ENCODE measurements at places on chromosomes 16 and 17.

- no peak for DNase-seq
Observed at GRCh38 chr16:82061861-82062525, 26.9 kb downstream of the HSD17B2 start.

- no peak for DNase-seq
Observed at GRCh38 chr17:49511810-49512209, 16.7 kb downstream of the NGFR start.

DNA sequence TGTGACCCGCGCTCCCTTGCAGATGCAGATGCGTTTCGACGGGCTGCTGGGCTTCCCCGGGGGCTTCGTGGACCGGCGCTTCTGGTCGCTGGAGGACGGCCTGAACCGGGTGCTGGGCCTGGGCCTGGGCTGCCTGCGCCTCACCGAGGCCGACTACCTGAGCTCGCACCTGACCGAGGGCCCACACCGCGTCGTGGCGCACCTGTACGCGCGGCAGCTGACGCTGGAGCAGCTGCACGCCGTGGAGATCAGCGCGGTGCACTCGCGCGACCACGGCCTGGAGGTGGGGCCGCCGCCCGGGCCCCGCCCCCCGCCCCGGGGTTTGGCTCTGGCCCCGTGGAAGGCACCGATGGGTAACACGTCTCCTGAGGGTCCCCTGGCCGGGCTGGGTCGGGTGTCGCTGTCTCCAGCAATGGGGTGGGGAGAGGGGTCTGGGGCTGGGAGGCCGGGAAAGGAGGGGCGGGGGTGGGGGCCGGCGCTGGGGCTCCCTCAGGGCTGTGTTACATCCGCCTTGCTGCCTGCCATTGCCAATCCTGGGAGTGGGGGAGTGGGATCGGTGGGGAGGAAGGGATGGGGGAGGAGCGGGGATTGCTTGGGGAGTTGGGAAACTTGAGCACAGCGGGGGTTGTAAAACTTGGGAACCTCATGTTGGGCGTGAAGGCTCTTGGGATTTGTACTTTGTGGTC, 737 bp downstream of the NUDT16L1 start:
- DNase-seq: no peak

DNA sequence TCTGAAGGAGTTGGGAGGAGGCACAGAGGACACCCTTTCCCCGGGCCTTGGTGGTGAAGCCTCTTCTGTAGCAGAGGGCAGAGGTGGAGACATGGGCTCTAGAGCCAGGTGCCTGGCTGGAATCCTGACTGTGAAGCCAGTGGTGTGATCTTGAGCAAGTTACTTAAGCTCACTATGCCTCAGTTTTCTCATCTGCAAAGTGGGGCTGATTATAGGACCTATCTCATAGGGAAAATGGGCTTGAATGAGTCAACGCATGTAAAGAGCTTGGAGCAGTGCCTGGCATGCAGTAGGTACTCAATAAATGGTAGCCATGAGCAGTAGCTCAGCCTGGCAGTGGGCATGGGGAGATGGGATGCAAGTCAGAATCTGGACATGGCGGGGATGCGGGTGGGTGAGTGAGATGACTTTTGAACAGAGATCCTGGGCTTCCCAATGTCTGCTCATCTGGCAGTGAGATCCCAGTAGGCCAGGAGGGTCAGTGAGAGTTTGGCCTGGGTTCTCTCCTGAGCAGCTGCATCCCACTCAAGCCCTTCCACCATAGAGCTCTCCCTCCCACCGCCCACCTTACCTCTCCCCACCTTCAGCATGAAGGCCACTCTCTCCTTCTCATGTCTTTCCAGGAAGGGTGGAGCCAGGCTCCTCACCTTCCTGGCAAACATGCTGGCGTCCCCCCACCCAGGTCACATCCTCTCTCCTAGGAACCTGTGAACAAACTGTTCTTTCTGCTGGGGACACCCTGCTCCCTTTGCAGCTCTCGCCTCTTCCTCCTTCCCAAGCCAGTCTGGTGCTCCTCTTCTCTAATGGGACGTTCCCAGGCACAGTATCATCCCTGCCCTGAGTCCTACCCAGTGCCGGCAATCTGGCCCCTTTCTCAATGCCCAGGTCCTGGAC, 13.1 kb upstream of the SP2 start:
- DNase-seq: no peak

- DNase-seq: no peak
Observed at GRCh38 chr16:6204945-6205344, 1107.3 kb upstream of the EEF2KMT start.

GRCh38 chr17:38750312-38751121, 2.0 kb upstream of the PSMB3 start:
- no peak for DNase-seq

DNA sequence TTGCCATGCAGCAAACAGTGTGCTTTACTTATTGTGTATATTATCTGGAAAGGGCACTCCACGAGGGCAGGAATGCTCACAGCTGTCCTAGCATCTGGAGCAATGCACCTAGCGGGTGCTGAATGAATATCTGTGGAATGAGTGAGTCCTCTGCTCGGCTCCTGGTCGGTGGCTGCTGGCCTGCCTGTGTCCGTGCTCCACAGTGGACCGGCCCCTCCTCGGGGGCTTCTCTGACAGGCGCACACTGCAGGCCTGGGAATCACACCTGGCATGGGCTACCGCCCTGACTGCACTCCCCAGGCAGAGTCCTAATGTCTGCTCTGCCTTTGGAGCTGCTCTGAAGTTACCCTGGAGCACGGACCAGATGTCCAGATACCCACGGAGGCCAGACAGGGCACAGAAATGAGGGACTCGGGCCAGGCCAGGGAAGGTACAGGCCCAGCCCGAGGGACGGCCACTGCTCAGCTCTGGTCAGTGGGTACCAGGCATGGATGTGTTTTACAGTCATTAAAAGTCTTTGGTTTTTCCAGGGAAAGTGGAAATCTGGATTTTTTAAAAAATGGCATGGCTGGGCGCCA, 21.1 kb upstream of the AKTIP start:
- no peak for DNase-seq

DNA sequence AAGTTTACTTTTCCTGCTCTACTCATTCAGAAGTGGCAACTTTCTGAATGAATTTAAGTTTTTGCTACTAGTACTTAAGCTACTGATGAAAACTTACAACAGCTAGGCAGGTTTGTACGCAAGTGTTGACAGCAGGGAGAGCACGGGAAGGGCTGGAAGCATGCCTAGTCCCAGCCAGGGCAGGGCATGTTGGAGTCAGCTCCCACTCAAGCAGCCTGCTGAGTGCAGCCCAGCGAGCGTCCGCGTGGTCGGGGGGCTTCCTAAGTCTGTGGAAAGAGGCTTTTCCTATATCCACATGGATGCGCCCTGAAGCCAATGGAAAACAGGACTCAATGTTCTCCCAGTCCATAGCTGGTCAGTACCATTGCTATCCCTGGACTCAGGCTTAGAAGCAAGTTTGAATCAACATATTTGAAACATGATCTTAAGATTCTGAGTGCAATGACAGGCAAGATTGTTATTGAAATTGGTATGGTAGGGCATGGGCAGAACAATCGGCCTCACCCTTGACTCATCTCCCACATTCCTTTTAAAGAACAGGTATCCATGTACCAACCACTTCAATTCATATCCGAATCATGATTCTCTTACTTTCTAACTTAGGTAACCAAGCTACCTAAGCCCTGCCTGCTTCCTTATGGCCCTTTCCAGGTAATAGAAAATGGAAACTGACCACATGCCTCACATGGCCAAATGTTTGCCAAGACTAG, 22.5 kb downstream of the CYB5D2 start:
- DNase-seq: no peak

DNA sequence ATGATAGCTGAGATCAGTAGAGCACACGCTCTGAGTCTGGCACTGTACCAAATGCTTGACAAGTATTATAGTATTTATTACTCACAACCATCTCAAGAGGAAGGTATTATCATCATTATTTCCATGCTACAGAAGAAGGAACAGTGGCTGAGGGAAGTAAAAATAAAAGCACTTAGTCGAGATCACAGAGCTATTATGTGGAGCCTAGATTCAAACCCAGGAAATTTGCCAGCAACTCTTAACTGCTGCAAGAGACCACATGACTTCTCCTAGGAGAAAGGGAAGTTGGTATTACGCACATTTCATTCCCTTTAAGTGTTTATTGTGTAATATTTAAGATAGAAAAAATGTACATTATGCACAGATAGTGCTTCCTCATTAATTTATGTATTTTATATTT, 1.0 kb upstream of the RHOT1 start:
- DNase-seq: no peak

- DNase-seq: no peak
Observed at GRCh38 chr17:50099003-50099402, 3.9 kb downstream of the PDK2 start.

DNA sequence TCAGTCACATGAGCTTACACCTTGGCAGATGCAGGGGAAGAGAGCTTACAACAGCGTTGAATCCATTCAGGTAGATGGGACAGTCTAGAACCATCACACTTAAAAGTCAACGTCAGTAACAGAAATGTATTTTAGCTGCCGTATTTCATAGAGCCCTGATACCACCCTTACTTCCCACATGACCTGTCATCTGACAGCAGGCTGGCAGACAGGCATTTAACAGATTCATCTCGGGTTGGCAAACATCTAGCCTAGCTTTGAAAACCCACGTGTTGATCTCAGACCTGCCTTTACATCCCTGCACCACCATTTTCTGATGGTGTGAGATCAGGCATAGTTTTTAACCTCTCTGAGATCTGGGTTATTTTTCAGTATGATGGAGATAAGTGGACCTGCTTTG, 177.9 kb upstream of the HSBP1 start:
- DNase-seq: no peak

- DNase-seq: no peak
Observed at GRCh38 chr17:43314611-43315011, 80.8 kb upstream of the RNU2-1 start.

DNA sequence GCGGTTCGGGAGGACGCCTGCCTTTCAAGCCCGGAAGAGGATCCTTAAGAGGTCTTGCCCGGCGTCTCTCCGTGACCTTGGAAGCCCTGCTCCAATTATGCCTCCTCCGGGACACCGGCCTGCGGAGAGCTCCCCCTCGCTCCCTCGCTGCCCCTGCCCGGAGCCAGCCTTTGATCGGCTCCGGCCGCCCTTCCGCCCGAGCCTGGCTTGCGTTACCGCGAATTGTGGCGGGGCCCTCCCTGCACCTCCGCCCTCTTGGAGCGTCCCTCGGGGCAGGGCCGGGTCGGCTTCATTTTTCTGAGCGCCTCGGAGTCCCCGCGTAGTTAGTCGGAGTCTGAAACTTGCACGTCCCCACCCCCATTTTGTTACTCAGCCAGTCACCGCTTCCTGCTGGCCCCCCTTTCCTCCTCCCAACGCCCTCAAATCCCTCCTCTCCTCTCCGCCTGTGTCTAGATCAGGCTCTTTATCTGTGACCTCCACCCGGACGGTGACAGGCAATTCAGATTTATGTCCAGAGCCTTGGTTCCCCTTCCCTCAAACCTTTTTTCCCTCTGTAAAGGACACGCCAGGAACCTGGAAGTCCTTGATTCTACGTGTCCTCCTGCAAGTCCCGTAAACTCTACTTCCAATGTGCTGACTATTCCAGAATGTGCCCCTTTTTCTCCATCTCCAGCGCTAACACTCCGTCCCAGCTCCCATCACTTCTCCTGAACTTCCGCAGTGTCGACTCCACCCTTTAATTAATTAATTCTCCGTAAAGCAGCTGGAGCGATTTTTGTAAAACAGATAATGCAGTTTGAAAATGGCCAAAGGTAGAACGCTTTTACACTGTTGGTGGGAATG, 569 bp upstream of the RABEP2 start:
- DNase-seq: peak; percentile 42

DNA sequence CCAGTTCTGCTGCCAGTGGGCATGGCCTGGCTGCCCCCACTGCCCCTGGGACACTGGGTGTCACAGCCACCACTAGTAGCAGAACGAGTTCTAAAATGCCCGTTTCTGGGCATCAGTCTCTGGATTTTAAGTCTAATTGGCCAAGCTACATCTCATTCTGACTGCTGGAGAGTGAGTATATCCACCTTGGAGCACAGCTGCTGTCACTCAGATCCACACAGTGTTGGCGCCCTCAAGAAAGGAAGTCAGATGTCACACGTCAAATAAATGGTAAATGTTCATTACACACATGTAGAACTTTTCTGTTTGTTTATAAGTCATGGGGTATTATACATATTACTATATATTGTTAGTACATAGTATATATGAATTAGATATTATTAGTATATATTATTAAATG, 19.4 kb downstream of the GNGT2 start:
- no peak for DNase-seq

- DNase-seq: no peak
Observed at GRCh38 chr17:72665852-72666851, 426.3 kb downstream of the SLC39A11 start.

GRCh38 chr17:74555427-74555940, 9.6 kb upstream of the CD300C start:
- no peak for DNase-seq

- DNase-seq: no peak
Observed at GRCh38 chr17:4974115-4974670, 6.6 kb upstream of the SPAG7 start.

DNA sequence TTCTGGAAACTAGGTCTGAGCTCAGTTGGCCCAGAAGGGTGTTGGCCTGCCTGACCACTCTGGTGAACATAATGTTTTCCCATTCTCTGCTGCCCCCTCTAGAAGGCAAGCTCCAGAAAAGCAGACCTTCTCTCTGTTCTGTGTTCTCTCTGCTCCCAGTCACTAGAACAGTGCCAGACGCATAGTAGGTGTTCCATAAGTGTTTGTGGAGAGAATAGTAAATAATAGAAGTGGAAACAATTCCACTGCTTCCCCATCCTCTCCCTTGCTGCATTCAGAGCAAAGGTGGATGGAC, 32.2 kb upstream of the ETV4 start:
- no peak for DNase-seq

GRCh38 chr16:19694989-19695388, 23.0 kb downstream of the KNOP1 start:
- DNase-seq: no peak

DNA sequence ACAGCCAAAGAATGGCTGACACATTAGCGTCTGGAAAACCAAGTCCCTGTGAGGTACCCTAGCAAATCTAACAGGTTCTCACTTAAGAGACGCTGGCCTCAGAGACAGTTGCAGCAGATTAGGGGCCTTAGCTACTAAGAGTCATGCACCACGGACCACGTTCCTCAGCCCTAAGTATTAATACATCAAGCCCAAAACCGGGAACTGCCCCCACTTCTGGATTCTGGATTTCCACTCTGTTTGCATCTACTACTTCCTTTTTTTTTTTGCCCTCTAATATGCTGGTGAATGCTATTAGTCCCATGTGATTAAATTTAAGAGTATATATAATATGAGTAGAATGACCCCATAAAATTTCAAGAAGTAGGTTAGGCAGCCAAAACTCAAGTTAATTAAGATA, 775 bp upstream of the TERB1 start:
- no peak for DNase-seq

GRCh38 chr16:318628-319027, 33.9 kb downstream of the AXIN1 start:
- no peak for DNase-seq

- DNase-seq: no peak
Observed at GRCh38 chr16:65044026-65044425, 77.8 kb downstream of the CDH11 start.

Measured in HS-27A (cell line).